Right ventricle myocardium superior (tissue), 1 donor: ENCODE measurements at places on chromosomes 5 and 9.

DNA sequence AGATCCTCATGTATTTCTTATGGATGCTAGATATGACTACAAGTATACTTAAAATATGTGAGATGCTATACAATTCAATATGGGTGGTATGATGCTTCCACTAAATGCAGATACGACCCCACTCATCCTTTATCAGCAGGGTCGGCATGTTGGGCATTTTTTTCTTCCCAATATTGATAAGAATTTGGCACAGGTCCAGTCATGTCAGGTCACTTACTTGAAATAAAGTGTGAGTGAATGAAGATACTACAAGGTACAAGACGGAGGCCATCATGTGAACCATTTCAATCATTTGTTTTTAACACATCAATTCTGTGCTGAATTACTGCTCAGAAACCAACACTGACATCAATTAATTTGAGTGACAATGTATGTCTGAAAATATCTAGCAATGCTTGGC lies 146.9 kb upstream of the GNA14 start:
- no peak for DNase-seq

GRCh38 chr5:61023131-61023530 lies 78.1 kb downstream of the NDUFAF2 start:
- no peak for DNase-seq

- no peak for DNase-seq
Measured at GRCh38 chr5:56569076-56569475, 246.3 kb upstream of the MAP3K1 start.

- DNase-seq = no peak
Measured at GRCh38 chr9:5945112-5945511, 54.4 kb downstream of the MLANA start.

DNA sequence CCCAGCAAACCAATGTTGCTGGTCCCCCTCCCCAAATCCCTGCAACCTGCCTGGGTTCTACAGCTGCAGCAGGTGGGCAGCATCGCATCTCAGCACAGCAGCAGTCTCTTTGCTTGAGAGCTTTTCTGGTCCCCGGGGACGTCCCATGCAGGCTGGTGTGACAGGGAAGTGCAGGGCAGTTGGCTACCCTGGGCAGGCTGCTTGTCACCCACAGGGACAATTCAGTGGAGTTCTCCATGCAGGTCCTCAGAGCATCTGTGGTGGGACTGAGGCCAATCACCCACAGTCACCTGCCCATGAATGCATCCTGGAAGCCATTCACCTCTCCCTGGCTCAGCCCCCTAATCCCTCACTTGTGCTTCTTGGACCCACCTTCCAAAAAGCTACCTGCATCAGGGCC lies 43.9 kb upstream of the SEMA4D start:
- DNase-seq = no peak

DNA sequence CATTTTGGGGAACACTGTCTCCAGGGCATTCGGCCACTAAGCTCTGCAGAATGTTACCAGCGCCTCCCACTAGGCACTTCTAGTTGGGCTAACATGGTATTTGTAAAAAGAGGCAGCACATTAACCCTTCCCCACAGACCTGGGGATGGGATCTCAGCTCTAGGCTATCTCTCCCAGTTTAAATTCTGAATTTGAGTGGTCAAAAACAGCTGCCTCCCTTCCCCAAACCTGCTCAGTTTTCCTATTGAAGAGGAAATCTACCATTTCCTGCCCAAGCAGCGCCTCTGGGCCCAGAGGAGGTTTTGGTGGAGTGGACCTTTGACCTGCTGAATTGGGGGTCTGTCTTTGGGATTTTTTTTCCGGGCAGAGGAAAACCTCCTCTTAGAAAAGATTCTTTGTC lies 53.2 kb downstream of the ENC1 start:
- no peak for DNase-seq

DNA sequence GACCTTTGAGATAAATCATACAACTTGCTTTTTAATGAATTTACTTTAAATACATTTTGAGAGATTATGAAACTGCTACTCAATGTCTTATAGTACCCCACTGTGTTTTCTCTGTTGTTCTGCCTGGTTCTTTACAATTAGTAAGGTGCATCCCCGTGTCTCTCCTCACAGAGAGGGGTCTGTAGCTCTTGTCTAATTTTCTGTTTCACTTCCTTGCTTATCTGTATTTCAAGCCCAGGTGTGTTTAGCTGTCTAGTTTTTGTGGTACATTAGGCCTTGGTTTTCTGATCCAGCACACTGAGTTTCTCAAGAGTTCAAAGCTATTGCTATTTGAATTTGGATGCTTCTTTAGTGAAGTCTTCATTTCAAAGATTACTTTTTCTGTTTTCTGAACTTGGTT lies 105.1 kb downstream of the MAST4 start:
- no peak for DNase-seq

- peak; percentile 36 for DNase-seq
Measured at GRCh38 chr5:1058988-1059883, 50.6 kb downstream of the NKD2 start.

DNA sequence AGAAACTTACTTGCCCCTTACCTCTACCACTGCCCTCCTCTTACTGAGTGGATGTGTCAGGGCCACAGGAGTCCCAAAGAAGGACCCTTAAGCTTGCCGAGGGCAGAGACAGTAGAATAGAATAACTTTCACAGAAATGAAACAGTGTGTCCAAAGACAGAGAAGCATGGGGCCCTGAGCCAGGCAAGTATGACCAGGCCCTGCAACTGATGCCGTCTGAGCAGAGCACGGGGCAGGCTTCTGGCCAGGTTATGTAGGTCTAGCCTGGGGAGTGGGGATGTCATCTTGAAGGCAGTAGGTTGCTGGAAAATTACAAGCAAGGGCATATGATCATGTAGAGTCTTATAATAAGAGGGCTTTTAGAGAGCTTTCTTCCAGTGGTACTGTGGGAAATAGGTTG lies 415.4 kb downstream of the KDM4C start:
- DNase-seq = no peak

- DNase-seq = no peak
Measured at GRCh38 chr5:93022796-93023447, 558.1 kb downstream of the NR2F1-AS1 start.

GRCh38 chr5:57318251-57318650 lies 144.4 kb downstream of the GPBP1 start:
- no peak for DNase-seq

DNA sequence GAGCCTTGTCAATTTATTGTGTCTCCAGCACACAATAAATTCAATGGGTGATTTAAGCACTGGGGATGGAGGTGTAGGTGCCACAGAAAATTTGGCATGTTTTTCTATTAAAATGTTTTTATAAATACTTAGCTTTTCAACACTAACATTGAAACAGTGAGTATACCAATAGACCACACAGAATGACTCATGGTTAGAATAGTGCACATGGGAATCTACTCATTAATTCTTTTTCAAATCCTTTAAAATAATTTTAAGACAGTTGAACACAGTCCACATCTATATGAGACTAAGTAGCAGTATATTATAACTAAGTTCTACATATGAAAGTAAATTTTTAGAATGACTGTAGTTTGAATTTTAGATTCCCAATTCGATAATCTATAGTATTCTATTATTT lies 67.1 kb downstream of the LNPEP start:
- DNase-seq = no peak

DNA sequence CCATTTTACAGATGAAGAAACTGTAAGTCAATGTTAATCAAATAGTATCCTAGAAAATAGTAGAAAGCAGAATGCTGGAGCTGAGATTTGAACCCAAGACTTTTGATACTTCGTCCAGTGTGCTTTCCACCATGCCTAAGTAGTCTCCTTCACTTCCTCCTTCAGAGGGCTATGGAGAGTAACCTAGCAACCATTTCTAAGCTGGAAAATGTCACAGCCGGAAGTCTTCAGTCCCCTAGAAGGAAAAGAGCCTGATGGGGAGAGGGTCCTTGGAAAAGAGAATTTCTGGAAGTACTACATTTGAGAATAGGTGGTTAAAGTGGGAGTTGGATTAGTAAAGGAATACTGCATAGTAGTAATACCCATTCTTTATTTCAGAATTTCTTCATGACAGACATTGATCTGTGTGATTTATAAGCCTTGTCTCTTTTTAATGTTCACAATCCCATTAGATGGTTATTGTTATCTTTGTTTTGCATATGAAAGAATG lies 32.7 kb downstream of the PCDHAC2 start:
- DNase-seq = no peak

- DNase-seq = no peak
Measured at GRCh38 chr9:2872931-2873323, 29.0 kb upstream of the PUM3 start.

GRCh38 chr9:69421908-69422801 lies 97.1 kb downstream of the ENTREP1 start:
- DNase-seq = peak; percentile 55

DNA sequence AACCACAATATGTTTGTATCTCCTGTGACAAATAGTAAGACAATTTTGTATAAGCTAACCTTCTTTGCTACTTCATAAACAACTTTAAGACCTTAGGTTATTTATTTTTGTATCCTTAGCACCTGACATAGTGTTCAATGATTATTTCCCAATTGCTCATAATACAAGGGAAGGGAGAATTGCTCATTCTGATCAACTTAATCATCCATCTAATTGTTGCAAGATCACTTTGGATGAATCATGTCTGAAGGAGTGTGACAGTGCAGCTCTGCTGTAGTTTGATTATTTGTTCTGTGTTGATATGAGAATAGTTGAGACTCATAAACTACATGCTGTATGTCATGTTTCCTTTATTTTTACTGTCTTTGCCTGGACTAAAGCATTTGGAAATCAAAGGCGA lies 721.3 kb upstream of the SEMA6A start:
- DNase-seq = no peak

DNA sequence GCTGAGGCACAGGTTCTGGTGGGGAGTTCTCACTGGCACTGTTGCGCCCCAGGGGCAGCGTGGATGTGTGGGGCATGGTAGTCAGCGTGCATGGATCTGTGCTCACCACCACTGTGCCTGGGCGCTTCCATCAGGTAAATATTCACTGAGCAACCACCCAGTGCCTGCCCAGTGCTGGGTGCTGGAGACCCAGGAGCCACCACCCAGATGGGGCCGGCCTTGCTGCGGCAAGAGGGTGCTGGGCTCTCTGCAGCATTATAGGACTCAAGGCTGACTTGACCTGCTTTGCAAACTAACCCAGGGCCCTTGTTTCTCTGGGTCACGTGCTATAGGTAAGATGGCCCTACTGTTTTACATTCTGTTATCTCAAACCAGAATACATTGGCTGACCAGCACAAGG lies 60.5 kb downstream of the DAP start:
- DNase-seq = no peak

DNA sequence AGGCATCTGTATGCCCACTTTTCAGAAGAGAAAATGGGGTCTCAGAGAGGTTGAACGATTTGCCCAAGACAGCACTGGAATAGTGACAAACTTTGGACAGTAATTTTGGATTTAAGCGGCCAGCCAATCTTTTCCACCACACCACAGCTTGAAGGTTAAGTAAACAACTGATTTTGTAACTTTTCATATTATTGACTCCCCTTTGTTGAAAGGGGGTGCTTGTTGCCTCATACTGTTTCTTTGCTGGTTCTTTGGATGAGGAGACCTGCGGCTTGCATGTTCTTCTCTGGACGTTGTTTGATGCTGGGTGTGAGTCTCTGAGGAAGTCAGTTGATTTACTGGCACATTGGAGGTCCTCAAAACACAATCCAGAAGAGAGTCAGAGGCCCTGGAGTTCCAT lies 11.7 kb upstream of the GABBR2 start:
- no peak for DNase-seq

DNA sequence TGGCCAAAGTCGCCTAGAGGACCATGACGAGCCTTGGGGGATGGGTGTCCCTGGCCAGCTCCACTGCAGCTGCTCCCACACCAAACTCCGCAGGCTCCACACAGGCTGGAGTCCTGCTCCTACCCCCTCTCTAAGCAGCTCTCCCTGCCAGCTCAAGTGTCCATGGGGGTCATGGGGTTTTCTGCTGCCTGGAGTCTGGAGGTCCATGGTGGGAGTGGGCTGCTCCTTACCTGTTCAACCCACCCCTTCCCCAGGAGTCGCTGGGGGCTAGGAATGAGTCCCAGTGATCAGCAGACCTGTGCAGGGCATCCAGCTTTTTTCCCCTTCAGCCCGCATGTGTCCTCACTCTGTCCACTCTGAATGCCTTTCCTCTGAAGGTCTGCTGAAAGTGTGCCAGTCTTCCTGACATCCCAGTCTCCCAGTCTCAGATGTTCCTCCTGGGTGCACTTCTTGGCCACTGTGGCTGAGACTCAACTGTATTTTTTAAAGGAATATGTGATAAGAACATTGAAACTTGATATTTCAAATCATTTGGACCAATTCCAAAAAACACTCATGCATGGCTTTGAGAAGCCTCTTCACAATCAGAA lies 261.3 kb upstream of the ANKH start:
- DNase-seq = no peak

GRCh38 chr5:522899-523440 lies 1.3 kb downstream of the SLC9A3 start:
- no peak for DNase-seq
